ENCODE measurements at places on chromosomes 4 and X.

GRCh38 chr4:157918036-157918832 is 254.6 kb downstream of the GASK1B start:
- no peaks in the 10 kb centered on the region for H3K4me1 ChIP-seq
- H3K27me3 ChIP-seq = no peaks in the 10 kb centered on the region
- H3K27ac ChIP-seq = no peak overlapping the region
- DNase-seq = no peak

GRCh38 chrX:13750204-13750603 is 15.7 kb downstream of the OFD1 start:
- H3K27ac ChIP-seq = no peak overlapping the region
- H3K4me1 ChIP-seq = no peaks in the 10 kb centered on the region
- H3K36me3 ChIP-seq = peaks cover 5% of the 10 kb centered on the region
- H3K4me3 ChIP-seq = no peak overlapping the region
- no peak for DNase-seq

DNA sequence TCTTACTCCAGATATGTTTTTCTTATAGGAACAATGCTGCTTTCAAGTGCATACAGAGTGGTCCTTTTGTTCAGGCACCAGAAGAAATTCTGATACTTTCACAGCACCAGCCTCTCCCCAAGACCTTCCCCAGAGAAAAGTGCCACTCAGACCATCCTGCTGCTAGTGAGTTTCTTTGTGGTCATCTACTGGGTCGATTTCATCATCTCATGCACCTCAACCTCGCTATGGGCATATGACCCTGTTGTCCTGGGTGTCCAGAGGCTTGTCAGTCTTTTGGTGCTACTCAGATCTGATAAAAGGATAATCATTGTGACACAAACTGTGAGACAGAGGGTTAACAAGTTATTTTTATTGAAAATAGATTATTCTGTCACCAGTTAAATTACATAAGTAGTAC is 39.5 kb downstream of the WDR13 start:
- no peaks in the 10 kb centered on the region for H3K4me1 ChIP-seq
- no peaks in the 10 kb centered on the region for H3K27me3 ChIP-seq

DNA sequence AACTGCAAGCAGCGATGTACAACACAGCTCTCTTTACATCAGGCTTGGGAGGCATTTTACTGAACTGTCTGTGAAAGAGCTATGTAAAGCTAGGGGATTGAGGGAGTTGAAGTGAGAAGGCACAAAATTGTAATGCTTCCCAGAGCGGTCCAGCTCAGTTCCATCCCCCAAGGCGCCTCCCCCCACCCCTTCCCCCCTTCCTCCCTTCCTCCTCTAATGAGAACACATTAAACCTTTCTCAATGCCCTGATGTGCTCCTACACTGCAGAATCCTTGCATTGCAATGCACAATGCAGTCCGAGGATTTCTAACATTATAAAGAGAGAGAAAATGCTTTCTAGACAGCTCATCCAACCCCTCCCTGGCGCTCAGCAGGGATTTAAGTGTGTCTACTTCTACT is 73.9 kb downstream of the CXXC4 start:
- H3K36me3 ChIP-seq = no peaks in the 10 kb centered on the region
- no peaks in the 10 kb centered on the region for H3K27me3 ChIP-seq
- no peak overlapping the region for H3K27ac ChIP-seq
- no peak overlapping the region for H3K4me3 ChIP-seq

DNA sequence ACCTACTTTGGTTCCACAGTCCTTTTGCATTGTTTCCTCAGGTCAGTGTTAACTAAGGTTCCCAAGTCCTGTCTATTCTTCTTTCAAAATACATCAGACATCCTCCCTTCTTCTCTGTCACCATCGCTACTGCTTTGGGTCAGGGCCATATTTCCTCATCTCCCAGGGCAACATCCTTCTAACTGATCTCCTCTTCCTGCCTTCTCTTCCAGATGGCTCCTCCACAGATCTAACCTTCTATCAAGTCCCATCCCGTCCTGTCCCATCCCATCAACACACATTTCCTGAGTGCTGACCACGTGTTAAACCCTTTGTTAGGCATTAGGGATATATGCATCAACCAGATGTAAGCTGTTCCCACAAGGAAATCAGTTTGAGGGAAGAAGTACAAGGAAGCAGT is 25.9 kb downstream of the PLAC1 start:
- H3K27me3 ChIP-seq = no peaks in the 10 kb centered on the region

DNA sequence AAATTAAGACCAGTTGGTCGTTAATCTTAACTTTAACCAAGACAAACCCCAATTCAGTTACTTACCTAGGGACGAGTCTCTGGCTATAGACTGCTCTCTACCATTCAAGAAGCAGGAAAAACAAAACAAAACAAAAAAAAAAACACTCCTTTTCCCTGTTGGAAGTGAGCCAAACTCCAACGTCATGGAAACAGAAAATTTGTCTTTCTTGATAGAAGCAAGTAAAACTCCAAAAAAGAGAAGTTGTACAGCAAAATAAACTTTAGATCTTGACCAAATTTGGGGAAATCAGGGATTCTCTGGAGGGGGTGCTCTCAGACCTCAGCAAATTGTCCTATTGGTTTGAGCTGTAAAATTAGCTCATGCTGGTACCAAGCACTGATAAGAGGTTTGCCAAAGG is 3.7 kb downstream of the CNGA1 start:
- no peak overlapping the region for H3K4me3 ChIP-seq
- DNase-seq = no peak
- no peak overlapping the region for H3K27ac ChIP-seq
- H3K4me1 ChIP-seq = peaks cover 19% of the 10 kb centered on the region
- no peaks in the 10 kb centered on the region for H3K27me3 ChIP-seq
- no peaks in the 10 kb centered on the region for H3K36me3 ChIP-seq

GRCh38 chrX:5031792-5032191 is 1196.9 kb downstream of the NLGN4X start:
- no peak for DNase-seq
- no peaks in the 10 kb centered on the region for H3K27me3 ChIP-seq
- H3K27ac ChIP-seq = no peak overlapping the region
- H3K4me3 ChIP-seq = no peak overlapping the region

Measured in vagina (tissue), 2 donors.